T-cell (primary cell): ENCODE measurements at places on chromosomes 16 and 17.
A peak's percentile ranks its signal among the peaks of the same experiment; 100 is the strongest.

GRCh38 chr17:71741836-71742235 is 379.0 kb upstream of the SOX9 start:
- no peak overlapping the region for H3K4me3 ChIP-seq
- H3K27me3 ChIP-seq, result no peaks in the 10 kb centered on the region
- no peaks in the 10 kb centered on the region for H3K36me3 ChIP-seq
- no peaks in the 10 kb centered on the region for H3K4me1 ChIP-seq

DNA sequence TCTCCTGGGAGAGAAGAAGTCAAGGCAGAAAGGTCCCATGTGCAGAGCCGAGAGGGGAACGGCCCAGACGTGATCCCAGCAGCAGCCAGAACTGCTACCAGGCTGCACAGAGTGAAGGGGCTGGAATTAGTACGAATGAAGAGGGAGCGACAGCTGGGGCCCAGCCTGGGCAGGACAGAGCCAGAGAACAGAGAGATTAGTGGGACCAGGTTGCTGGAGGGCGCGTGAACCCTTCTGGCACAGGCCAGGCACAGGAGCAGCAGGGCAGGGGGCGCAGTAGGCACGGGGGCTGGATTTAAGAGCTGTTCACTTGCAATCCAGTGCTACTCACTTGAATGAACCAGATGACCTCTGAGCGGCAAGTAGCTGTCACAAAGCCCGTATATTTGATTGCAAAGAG is 66.9 kb downstream of the PLXDC1 start:
- H3K4me1 ChIP-seq, result no peaks in the 10 kb centered on the region
- no peak for DNase-seq
- no peaks in the 10 kb centered on the region for H3K27me3 ChIP-seq
- peaks cover 4% of the 10 kb centered on the region for H3K36me3 ChIP-seq
- H3K27ac ChIP-seq, result no peak overlapping the region

- peaks cover 19% of the 10 kb centered on the region for H3K4me1 ChIP-seq
- peak overlapping the region; percentile 76 for H3K4me3 ChIP-seq
- H3K27me3 ChIP-seq, result no peaks in the 10 kb centered on the region
- H3K27ac ChIP-seq, result no peak overlapping the region
Observed at GRCh38 chr16:10387188-10387617, 1.3 kb downstream of the ATF7IP2 start.

- H3K4me1 ChIP-seq, result peaks cover 24% of the 10 kb centered on the region
- H3K4me3 ChIP-seq, result no peak overlapping the region
- DNase-seq, result no peak
- H3K27ac ChIP-seq, result no peak overlapping the region
Observed at GRCh38 chr16:68229431-68230175, 6.3 kb downstream of the ESRP2 start.

DNA sequence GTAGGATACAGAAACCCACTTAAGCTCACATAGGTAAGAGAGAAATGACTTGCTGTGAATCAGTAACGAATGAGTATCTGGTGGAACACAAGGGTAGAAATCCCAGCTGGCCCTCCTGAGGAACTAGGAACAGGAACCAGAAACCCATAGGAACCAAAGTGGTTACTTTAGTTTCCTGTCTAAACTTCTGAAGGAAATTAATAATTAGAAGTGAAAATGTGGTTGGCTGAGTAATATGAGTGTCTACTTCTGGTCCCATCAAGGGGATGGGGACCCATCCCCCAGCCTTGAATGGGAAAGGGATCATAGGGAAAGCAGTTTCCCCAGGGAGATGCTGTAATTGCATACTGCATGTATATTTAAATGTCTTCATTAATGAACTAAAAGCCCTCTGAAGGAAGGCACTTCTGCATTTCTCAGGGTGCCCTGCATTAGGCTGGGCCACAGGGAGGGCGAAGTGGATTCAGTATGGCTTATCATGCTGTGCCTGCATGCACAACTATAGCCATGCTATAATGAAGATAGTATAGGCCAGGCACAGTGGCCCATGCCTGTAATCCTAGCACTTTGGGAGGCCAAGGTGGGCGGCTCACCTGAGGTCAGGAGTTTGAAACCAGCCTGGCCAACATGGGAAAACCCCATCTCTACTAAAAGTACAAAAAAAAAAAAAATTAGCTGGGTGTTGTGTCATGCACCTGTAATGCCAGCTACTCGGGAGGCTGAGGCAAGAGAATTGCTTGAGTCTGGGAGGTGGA is 45.6 kb downstream of the CYB5B start:
- H3K27me3 ChIP-seq, result no peaks in the 10 kb centered on the region
- no peak overlapping the region for H3K27ac ChIP-seq
- H3K36me3 ChIP-seq, result no peaks in the 10 kb centered on the region
- peaks cover 12% of the 10 kb centered on the region for H3K4me1 ChIP-seq
